ENCODE measurements at places on chromosomes 7 and 10.

- DNase-seq, result no peak
These were observed 477.0 kb downstream of the PTPRN2 start for GRCh38 chr7:158110661-158111048.

DNA sequence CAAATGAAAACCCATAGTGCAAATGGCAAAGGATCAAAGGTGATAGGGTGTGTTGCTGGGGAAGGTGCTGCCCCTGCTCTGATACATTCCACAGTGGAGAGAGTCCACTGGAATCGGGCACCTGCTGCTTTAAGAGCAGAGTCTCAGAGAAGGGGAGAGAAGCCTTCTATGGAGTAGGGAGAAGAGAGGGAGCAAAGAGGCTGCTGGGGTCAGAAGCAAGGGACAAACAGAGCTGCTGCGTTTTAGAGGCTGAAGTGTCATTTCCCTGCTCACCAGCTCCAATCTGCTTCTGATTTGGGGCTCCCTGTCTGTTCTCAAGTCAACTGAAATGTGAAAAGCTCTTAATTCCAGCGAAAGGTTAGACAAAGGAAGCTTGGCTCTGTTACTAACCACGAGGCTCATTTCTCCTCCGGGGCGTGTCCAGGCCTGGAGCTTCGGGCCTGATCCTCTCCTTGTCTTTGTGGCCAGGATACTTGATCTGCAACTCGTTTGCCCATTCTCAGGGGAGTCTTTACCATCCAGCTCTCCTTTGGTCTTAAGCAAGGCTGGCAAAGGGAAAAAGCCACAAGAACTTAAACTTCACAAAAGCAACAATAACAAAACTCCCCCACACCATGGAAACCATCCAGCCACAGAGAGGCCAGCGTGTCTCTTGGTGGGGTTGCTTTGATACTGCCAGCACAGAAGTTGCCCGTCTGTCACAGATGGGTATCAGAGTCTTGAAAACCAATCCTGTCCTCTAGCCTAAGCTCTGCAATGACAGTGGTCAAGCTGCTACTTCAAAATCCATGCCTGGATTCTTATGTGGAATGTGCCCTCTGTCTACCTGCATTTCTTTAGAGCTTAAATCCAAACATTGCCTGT lies 692.6 kb downstream of the SUGCT start:
- DNase-seq, result no peak

- DNase-seq, result no peak
These were observed 114.2 kb downstream of the EGFR start for GRCh38 chr7:55132890-55133551.

- no peak for DNase-seq
These were observed 124.4 kb downstream of the CLEC2L start for GRCh38 chr7:139647814-139648390.

GRCh38 chr10:70192326-70192968 lies 22.1 kb upstream of the SAR1A start:
- no peak for DNase-seq

DNA sequence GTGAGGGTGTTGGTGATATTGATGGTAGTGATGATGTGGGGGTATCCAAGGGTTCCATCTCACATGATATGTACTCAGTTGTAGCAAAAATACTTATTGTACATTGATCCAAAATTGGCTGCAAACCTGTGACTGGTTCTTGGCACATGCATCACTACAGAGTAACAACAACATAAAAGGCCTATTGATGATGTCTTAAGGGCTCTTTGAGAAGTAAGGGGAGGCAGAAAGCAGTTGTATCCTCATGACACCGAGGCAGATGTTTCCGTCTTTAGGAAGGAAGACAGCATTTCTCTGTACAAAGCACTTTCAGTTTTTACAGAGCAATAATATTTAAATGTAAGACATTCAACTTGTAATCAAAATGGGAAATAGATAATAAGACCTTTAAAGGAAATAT lies 34.5 kb downstream of the NRG3 start:
- no peak for DNase-seq

DNA sequence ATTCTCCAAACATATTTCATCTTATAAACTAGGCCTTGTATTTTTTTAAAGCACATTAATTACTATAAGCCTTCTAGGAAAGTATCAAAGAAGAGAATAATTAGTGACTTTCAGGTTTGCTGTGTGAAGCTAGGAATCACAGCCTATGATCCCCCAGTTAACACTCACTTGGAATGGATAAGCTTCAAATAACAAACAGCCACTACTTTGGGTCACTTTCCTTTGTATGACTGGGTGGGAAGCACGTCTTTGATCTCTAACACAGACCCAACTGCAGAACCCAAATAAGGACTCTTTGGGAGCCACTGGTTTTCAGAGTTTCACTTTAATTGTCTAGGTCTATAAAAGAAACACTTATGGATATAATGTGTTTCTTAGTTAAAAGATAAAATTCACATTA lies 769.3 kb downstream of the MAGI2 start:
- DNase-seq, result no peak

GRCh38 chr7:24888653-24889052 lies 91.3 kb downstream of the OSBPL3 start:
- DNase-seq, result no peak

All from NCI-H2171 (cell line).